ENCODE measurements at places on chromosomes 13 and 19.

- DNase-seq = no peak
These were observed 11.0 kb downstream of the SGTA start for GRCh38 chr19:2771786-2772674.

DNA sequence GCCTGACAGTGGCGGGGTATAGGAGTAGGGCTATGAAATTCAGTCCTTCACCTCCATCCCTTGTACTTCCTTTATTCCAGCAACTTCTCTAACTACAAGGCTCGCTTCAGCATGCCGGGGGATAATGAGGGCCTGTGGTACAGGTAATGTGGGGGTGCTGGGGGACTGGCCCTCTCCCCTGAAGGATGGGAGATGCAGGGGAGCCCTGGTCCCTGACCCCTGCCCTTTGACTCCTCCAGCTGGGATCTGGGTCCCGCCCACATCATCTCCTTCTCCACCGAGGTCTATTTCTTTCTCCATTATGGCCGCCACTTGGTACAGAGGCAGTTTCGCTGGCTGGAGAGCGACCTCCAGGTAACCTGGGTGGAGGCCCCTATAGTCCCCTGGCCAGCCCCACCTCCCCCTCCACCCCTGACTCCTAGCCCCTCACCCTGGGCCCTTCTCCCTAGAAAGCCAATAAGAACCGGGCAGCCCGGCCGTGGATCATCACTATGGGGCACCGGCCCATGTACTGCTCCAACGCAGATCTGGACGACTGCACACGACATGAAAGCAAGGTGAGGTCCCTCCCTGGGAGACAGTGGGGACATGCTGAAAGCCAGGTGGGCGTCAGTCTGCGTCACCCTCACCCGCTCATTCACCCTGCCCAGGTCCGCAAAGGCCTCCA, 16.5 kb downstream of the ACP7 start:
- DNase-seq = no peak

- no peak for DNase-seq
These were observed 3.9 kb upstream of the CATSPERG start for GRCh38 chr19:38331728-38332127.

DNA sequence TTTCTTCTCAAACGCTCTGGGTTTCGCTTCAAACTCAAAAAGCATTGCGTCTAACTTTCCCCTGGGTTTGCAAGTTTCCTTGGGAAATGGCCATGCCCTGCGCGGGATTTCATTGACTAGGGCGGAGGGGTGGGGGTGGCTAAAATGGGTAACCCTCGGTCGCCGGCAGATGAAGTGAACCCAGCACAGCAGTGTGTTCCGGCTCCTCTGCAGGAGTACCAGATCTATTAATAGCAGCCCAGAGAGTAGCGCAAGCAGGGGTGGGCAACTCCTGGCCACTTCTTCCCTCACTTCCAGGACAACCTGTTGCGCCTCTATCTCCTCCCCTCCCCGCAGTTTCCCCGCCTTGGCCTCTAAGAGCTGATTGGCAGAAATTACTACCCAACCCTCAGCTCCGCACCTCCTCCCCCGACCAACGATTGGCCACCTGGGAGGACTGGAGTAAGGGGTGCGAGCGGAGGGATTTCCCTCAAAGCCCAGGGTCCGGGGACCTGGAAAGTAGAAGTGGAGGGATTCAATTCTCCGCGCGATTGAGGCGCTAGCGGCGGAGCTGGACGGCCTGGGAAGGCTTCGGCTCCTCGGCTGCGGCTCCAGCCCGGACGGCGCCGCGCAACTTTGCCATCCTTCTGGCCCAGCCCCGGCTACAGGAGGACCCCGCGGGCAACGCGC, at the start of gene FREM2:
FREM2 (plus strand) TSS at position 501 of the 669 bp plus-strand sequence. CDS start 268 bp downstream, outside the sequence.
- no peak for DNase-seq

DNA sequence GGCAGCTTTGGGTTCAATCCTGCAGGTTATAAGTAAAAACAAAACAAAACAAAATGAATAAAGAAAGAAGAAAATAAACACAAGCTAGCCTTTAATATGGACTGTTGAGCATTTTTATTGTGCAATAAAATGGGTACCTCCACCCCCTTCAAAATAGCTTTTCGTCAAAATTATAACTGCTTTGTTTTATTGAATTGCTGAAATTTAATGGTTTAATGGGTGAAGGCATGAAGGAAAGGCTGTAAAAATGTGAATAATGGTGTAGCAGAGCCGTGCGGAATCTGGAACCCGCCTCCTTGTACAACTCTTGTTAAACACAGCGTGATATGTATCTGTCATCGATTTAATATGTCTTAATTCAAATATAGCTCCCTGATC, 2.2 kb upstream of the ZIC5 start:
- no peak for DNase-seq

DNA sequence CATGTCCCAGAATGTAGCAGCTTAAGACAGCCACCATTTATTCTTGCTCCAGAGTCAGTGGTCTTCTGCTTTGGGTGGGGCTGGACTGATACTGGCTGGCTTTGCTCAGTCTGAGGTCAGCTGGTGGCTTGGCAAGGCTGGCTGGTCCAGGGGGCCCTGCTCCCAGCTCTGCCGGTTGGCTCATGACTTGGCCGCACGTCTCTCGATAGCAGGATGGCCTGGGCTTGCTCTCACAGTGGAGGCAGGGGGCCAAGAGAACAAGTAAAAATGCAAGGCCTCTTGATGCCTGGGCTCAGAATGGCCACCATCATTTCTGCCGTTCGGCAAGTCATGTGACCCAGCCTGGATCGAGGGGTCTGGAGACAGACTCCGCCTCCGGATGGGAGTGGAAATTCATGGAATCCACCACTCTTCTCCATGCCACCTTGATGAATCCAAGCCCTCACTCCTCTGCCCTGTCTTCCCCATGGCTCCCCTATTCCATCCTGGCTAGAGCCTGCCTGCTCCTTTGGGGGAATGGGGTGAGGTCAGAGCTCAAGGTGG, 13.1 kb downstream of the ACTMAP start:
- no peak for DNase-seq

GRCh38 chr19:16222806-16223205, 25.1 kb downstream of the AP1M1 start:
- no peak for DNase-seq

- DNase-seq = no peak
These were observed 520.4 kb downstream of the SLITRK6 start for GRCh38 chr13:85278851-85279250.

- no peak for DNase-seq
These were observed 135.3 kb upstream of the MCF2L start for GRCh38 chr13:112833551-112834257.

GRCh38 chr13:107216046-107216755, 648.3 kb upstream of the ARGLU1 start:
- no peak for DNase-seq

GRCh38 chr13:113208421-113209335, at the start of gene PCID2:
Gene PCID2 (minus strand): TSS chr13:113208669. CDS start chr13:113208634, 35 bp downstream.
- DNase-seq = peak; percentile 83

- DNase-seq = no peak
These were observed 1.5 kb downstream of the SIN3B start for GRCh38 chr19:16830679-16831078.

GRCh38 chr13:74145249-74145975, 11.2 kb upstream of the KLF12 start:
- no peak for DNase-seq

DNA sequence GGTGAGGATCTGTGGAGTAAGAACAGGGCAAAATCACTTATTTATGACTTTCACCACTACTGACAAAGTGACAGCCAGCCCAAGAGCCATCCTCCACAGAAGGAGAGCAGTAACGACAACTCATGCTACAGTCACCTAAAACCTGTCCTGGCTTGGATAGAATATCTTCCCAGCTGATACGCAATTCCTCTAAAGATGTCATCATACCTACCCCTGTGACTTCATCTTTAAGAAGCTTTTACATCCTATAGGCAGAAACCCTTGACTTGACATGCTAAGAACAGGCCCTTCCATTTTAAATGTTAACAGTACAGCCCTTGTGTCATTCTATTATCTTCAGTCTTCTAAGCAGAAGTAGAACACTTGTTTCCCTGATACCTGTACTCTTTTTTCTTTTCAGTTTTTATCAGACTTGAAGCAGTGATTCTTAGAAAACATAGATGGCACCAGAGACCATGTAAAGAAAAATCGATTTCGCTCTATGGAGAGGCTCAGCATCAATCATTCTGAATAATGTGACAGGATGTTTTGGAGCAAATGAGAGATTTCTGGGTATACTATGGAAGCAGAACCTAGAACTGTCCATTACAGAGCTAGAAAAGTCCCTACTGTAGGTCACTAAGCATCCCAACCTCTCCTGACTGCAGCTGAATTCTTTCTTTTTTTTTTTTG, 20.1 kb downstream of the STOML3 start:
- no peak for DNase-seq

- DNase-seq = no peak
These were observed 2.0 kb downstream of the ITPKC start for GRCh38 chr19:40718774-40719391.

All from T-helper 9 cell (primary cell).